ENCODE measurements at places on chromosomes 2 and 18.

DNA sequence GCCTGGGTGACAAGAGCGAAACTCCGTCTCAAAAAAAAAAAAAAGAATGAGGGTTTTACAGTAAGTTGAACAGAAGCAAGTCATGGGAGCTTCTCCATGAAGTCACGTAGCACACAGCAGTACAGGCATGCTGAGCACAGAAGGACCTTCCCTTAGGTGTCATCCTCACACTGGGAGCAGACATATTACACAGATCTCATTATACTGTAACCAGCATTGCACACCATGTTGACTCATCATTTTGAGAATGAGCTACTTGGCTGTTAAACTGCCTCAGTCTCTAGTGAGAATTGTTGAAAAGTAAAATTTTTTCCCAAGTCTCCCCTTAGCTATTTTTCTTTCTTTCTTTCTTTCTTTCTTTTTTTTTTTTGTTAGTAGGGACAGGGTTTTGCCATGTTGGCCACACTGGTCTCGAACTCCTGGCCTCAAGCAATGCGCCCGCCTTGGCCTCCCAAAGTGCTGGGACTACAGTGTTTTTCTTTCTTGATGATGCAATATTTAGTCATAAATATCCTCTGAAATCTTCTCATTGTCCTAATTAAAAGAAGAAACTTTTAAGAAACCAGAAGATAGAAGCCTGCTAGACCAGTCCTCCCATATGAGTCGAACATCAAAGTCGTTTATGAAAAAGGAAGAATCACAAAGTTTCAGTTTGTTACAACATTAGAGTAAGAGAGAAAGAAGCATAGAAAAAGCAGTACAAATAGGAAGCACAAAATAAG, 37.9 kb upstream of the PPP1CB start:
- no peak for DNase-seq

DNA sequence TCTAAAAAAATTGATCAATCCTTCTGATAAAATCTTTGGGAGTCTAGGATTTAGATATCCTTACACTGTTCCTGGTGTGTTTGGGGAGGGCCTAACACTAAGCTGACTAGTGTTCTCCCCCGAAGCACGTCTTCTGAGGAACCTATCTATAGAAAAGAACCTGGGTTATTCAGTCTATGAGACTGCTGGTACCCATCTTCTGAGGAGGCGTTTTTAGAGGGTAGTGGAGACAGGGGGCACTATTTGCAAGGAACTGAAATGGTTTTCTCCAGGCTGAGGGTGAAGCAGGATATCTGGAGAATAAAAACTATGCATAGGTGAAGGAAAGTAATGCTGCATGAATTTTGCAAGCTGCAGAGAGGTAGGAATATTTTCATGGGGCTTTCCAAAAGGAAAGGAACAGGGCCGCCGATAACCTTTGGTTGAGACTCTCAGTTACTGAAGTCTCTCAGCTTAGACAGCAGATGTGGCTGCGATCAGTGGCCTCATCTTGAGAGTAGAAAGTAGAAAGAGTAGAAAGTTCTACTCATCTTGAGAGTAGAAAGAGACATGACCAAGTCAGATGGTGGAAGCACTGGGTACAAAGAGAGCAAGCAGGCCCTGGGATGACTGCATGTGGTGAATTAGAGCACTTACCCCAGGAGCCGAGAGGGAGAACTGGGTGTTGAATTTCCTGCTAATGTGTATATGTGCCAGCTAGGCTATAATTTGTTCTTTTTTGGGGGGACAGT, 31.8 kb upstream of the KCNE4 start:
- DNase-seq = no peak

GRCh38 chr2:85756822-85757435, 3.1 kb downstream of the ATOH8 start:
- no peak for DNase-seq

GRCh38 chr2:37576831-37577230, 94.6 kb downstream of the CDC42EP3 start:
- DNase-seq = no peak

DNA sequence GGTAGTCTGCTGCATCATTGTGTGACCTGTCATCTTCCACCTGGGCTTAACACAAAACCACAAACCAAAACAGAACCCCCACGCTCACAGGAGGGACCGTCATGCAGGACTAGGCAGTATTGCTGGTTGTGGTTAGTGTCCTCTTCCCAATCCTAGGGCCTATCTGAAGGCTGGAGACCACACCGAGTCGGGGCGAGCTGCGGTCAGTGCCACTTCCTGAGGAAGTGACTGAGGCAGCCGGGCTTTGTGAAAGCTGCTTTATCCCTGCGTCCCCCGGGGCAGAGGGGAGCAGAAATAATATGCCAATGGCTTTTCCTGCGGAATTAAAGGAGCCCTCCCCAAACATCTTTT, 22.9 kb downstream of the ZNF532 start:
- DNase-seq = no peak

GRCh38 chr2:163312713-163313112, 423.1 kb downstream of the FIGN start:
- DNase-seq = no peak

- no peak for DNase-seq
Measured at GRCh38 chr2:230998882-230999281, 3.0 kb downstream of the SPATA3 start.

DNA sequence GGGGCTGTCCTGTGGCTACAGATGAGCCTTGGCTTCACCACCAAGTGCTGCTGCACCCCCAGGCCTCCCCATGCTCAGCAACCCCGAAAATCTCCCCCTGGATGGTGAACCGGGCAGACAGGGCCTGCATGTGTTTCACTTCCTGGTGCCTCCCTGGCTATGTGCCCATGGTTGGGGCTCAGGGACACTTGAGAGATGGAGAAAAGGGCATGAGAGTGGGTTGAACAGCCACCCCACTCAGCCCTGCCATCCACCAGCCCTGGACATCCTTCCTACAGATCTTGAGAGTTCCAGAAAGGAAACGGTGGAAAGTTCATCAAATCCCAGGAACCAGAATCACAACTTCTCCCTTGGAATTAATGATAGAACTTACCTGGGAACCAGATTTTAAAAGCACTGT, 74.7 kb upstream of the TEX51 start:
- DNase-seq = no peak

GRCh38 chr2:213411582-213412289, 127.5 kb downstream of the SPAG16 start:
- DNase-seq = no peak

GRCh38 chr18:34866310-34866709, 156.2 kb downstream of the DTNA start:
- no peak for DNase-seq

- no peak for DNase-seq
Measured at GRCh38 chr2:236499691-236500578, 69.7 kb upstream of the ACKR3 start.

DNA sequence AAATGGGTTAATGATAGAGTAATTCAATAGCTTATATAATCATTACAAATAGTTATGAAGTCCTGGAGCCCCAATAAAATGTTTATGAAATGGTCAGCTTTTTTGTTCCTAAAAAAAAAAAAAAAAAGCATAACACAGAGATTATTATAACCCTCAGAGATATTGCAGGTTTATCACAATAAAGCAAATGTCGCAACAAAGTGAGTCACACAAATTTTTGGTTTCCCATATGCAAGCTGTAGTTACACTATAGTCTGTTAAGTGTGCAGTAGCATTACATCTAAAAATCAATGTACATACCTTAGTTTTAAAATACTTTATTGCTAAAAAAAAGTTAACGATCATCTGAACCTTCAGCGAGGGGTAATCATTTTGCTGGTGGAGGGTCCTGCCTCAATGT, 20.0 kb downstream of the WDFY1 start:
- DNase-seq = no peak

DNA sequence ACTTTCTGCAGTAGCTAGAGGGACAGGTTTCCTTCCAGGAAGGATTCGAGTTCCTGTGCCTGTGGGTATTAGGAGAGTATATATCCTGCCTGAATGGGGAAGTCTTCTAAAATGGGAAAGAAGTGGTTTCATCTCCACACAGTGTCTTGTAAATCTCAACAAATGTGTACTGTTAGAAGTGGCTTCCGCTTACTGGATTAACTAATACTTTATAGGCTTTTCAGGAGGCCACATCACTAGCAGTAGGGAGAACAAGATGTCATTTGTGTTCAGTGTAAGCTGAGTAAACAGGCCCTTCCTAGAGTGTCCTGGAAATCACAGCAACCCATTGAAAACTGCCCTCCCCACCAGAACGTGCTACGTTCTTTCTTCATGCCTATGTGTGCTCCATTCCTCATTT, 12.5 kb upstream of the POLR1B start:
- DNase-seq = no peak

GRCh38 chr2:12501469-12502158, 215.1 kb upstream of the TRIB2 start:
- DNase-seq = peak; percentile 49

- no peak for DNase-seq
Measured at GRCh38 chr2:238528953-238529781, 102.4 kb downstream of the ASB1 start.

GRCh38 chr2:220278022-220278421, 650.6 kb downstream of the SLC4A3 start:
- no peak for DNase-seq

DNA sequence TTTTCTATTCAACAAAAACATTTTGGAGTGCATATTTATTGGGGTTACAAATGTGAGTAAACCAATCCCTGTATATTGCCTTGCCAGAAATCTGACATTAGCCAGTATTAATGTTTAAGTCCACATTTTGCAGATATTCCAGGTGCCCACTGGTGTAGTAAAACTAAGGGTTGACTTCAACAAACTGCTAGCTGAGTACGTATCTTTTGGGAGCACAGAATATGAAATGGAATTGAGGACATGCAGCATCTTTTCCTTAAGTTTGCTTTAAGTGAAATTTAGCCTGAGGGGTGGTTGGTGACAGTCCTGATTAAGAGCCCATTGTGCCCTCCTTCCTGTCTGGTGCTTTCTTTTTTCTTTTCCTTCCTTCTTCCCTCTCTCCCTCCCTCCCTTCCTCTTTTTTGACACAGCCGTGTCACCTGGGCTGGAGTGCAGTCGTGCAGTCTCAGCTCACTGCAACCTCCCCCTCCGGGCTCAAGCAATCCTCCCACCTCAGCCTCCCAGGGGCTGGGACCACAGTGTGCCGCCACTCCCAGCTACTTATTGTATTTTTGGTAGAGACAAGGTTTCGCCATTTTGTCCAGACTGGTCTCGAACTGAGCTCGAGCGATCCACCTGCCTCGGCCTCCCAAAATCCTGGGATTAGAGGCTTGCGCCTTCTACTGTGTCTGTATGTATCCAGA, 1.6 kb downstream of the NUP35 start:
- DNase-seq = no peak

DNA sequence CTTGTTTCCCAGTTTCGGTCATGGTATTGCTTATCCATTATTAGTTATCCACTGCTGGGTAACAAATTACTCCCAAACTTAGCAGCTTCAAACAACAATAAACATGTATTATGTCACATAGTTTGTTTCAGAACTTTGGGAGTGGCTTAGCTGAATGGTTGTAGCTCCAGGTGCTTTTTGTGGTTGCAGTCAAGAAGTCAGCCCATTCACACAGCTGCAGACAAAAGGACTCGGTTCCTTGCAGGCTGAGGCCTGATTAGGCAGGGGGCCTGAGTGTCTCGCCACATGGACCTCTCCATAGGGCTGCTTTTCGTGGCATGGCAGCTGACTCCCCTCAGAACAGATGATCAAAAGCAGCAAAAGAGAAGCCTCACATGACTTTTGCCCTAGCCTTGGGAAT, 58.2 kb upstream of the ITGA4 start:
- no peak for DNase-seq

- no peak for DNase-seq
Measured at GRCh38 chr18:43078478-43079092, 36.9 kb downstream of the RIT2 start.

GRCh38 chr18:50422286-50422898, 47.5 kb downstream of the SKA1 start:
- no peak for DNase-seq

DNA sequence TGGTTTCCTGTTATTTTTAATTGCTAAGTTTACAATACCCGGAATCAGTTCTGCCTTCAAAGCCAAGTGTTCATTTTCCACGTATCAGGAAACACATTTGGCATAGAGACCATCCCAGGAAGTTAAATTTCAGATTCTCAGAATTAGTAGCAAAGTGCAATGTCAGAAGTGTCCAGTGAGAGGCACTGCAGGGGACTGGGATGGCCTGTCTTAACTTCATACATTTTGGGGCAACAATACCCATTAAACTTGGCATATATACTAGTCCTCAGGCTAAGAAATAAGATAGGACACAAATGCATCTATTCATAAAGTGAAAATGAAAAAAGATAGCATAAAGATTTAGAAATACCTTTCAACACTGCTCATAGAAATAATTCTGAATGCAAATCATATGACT, 1.5 kb upstream of the IL1RL2 start:
- DNase-seq = no peak
